Lower leg skin (tissue), 4 donors: ENCODE measurements at places on chromosomes 12 and 14. TPM values are rescaled to one million over a fixed set of nuclear protein-coding genes. Genes with fewer than 3 reads are reported as not detected.

FAM90A1 gene
- not detected for total RNA-seq

ARMH4 gene
- 2.5 TPM for total RNA-seq

TOMM20L gene
- not detected for total RNA-seq

MGP gene
- 42.8 TPM for total RNA-seq

CYP27B1 gene
- 6.4 TPM for total RNA-seq

SCNN1A gene
- 119 TPM for total RNA-seq

TAS2R7 gene
- not detected for total RNA-seq

PYGL gene
- total RNA-seq, result 58.9 TPM

ASIC1 gene
- 0.25 TPM for total RNA-seq

KRT74 gene
- total RNA-seq, result 14.6 TPM

FOXN4 gene
- 0.12 TPM for total RNA-seq

DTX1 gene
- total RNA-seq, result 3.0 TPM

RTRAF gene
- total RNA-seq, result 48.0 TPM

RILPL2 gene
- total RNA-seq, result 3.8 TPM

AJUBA gene
- 67.6 TPM for total RNA-seq

SLC6A12 gene
- 0.30 TPM for total RNA-seq

NTS gene
- total RNA-seq, result not detected

SLC25A21 gene
- not detected for total RNA-seq

NPAS3 gene
- 0.29 TPM for total RNA-seq

TMEM253 gene
- total RNA-seq, result 1.0 TPM

GPRC5D gene
- not detected for total RNA-seq

WDHD1 gene
- 2.6 TPM for total RNA-seq

RNASE1 gene
- total RNA-seq, result 129 TPM

LIN7A gene
- 3.8 TPM for total RNA-seq

TMEM63C gene
- 11.4 TPM for total RNA-seq

GARIN6 gene
- not detected for total RNA-seq

DCAF11 gene
- total RNA-seq, result 66.4 TPM

KRT75 gene
- total RNA-seq, result 4.5 TPM

ADSS1 gene
- total RNA-seq, result 8.3 TPM

FMNL3 gene
- total RNA-seq, result 12.5 TPM

TMEM30B gene
- total RNA-seq, result 43.6 TPM

GPR132 gene
- 1.3 TPM for total RNA-seq

LRP1-AS gene
- not detected for total RNA-seq

CEBPE gene
- total RNA-seq, result not detected

GYS2 gene
- total RNA-seq, result not detected

PTHLH gene
- 3.0 TPM for total RNA-seq

POTEG gene
- 0.23 TPM for total RNA-seq

SLC8B1 gene
- total RNA-seq, result 36.4 TPM

ANKS1B gene
- total RNA-seq, result 4.8 TPM

PZP gene
- not detected for total RNA-seq

KRT5 gene
- total RNA-seq, result 2,541 TPM

HCAR2 gene
- total RNA-seq, result 47.2 TPM

ATXN7L3B gene
- 24.4 TPM for total RNA-seq

GCN1 gene
- total RNA-seq, result 53.7 TPM

RBM25 gene
- total RNA-seq, result 29.1 TPM

CARMIL3 gene
- total RNA-seq, result 2.8 TPM

PSMC6 gene
- 72.3 TPM for total RNA-seq

PSMA3 gene
- total RNA-seq, result 55.1 TPM
